ENCODE measurements at places on chromosomes 4 and X. TPM values are rescaled to one million over a fixed set of nuclear protein-coding genes. Genes with fewer than 3 reads are reported as not detected.

The DCAF12L2 gene
- total RNA-seq, result 0.66 TPM

The CLIC2 gene
- total RNA-seq, result 13.3 TPM

The MAGEB1 gene
- total RNA-seq, result not detected

The HS6ST2 gene
- total RNA-seq, result not detected

DNA sequence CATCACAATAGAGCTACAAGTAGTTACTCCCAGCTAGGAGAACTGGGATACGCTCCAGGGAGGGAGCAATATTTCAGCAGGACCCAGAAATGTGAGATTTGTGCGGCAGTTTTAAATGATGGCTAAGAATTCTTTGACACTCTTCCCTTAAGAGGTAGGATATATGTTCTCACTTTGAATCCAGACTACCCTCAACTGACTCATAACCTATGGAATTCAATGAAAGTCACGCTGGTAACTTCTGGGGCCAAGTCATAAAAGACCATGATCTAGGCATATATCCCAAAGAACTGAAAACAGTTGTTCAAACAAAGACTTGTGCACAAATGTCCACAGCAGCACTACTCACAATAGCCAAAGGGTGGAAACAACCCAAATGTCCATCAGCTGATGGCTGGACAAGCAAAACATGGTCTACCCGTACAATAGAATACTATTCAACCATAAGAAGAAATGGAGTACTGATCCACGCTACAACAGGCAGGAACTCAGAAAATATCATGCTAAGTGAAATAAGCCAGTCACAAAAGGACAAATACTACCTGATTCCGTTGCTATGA, 10.5 kb downstream of the CD99L2 start:
- no peaks in the 10 kb centered on the region for H3K36me3 ChIP-seq
- H3K4me3 ChIP-seq, result no peak overlapping the region
- no peak for DNase-seq
- no peaks in the 10 kb centered on the region for H3K27me3 ChIP-seq
- H3K27ac ChIP-seq, result no peak overlapping the region
- no peaks in the 10 kb centered on the region for H3K4me1 ChIP-seq

DNA sequence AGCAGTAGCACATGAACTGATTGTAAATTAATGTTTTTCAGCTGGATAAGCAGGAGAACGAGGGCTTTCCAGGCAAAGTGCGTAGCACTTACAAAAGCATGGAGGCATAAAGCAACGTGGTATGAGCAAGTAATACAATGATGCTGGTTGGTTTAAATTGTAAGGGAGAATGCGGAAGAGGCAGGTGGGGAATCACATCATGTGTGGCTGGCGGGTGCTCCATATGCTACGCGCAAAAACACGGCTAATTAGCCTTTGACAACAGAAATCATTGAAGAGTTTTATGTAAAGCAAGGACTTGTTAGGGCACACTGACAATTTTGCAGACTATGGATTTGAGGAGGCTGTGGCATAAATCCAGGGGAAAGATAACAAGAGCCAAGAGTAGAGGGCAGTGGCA, 14.6 kb downstream of the SYTL4 start:
- no peak overlapping the region for H3K4me3 ChIP-seq
- H3K27me3 ChIP-seq, result no peaks in the 10 kb centered on the region
- no peak overlapping the region for H3K27ac ChIP-seq
- no peak for DNase-seq
- no peaks in the 10 kb centered on the region for H3K36me3 ChIP-seq

- no peak for DNase-seq
- peaks cover 24% of the 10 kb centered on the region for H3K4me1 ChIP-seq
- no peaks in the 10 kb centered on the region for H3K27me3 ChIP-seq
- H3K4me3 ChIP-seq, result no peak overlapping the region
Measured at GRCh38 chr4:74117024-74117534, 18.1 kb upstream of the CXCL2 start.

DNA sequence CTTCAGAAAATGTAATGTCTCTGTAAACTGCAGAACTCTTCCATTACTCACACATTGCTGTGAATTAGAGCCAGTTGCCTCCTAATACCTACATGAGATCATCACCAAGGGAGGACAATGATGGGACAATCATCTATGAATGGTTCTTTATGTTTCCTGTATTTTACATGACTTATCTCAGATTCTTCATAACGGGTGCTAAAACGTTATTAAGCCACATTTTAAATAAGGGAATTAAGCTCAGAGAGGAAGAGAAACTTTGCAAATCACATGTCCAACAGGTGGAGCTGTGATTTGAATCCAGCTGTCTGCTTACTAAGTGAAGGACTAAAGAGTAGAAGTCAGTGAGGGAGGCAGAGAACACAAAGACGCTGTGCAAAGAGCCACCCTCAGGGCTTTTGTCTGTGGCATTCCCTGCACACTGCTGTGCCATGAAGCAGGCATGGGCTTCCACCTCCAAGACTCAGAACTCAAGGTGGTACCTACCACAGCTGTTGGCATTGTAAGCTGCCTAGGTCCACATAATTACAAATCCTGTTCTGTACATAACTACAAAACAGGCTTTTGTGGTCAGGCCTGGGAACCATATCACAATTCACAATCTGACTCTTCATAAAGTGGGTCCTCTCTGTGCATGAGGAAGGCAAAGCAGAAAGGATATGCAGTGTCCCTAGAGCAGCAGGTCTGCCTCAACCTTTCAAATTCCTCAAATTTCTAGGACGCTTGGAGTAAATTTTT, 12.8 kb downstream of the TBC1D9 start:
- H3K27ac ChIP-seq, result no peak overlapping the region
- peaks cover 22% of the 10 kb centered on the region for H3K4me1 ChIP-seq
- no peaks in the 10 kb centered on the region for H3K27me3 ChIP-seq
- DNase-seq, result no peak

DNA sequence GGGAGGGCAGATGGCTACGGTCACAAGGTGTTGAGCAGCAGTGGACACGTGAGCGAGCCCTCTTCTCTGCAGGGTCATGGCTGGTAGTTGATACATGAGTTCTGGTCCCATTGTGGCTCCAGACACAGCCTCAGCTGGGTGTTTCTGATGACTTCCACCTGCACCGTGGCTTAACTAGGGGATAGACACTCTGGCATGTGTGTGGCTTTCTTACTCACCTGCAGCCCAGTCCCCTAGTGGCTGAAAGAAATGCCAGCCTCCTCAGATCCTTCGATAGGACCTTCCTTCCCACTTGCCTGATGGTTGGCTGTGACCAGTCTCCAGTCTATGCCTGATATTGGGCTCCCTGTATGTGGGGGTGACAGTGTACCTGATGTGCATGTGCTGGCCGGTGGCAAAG, 5.0 kb downstream of the GPR78 start:
- H3K36me3 ChIP-seq, result no peaks in the 10 kb centered on the region
- H3K27ac ChIP-seq, result no peak overlapping the region
- no peak overlapping the region for H3K4me3 ChIP-seq
